ENCODE measurements at places on chromosomes 5 and 9. TPM values are rescaled to one million over a fixed set of nuclear protein-coding genes. Genes with fewer than 3 reads are reported as not detected.

GRCh38 chr5:131081913-131082488, 83.1 kb downstream of the HINT1 start:
- no peak overlapping the region for H3K27ac ChIP-seq
- no peak for DNase-seq
- H3K27me3 ChIP-seq = no peaks in the 10 kb centered on the region
- no peak overlapping the region for H3K4me3 ChIP-seq
- H3K36me3 ChIP-seq = no peaks in the 10 kb centered on the region

The CA9 gene
- total RNA-seq = 2.2 TPM

GRCh38 chr5:43172779-43173178, 19.2 kb upstream of the NIM1K start:
- no peak overlapping the region for H3K27ac ChIP-seq
- no peaks in the 10 kb centered on the region for H3K27me3 ChIP-seq
- H3K4me3 ChIP-seq = no peak overlapping the region
- DNase-seq = no peak

DNA sequence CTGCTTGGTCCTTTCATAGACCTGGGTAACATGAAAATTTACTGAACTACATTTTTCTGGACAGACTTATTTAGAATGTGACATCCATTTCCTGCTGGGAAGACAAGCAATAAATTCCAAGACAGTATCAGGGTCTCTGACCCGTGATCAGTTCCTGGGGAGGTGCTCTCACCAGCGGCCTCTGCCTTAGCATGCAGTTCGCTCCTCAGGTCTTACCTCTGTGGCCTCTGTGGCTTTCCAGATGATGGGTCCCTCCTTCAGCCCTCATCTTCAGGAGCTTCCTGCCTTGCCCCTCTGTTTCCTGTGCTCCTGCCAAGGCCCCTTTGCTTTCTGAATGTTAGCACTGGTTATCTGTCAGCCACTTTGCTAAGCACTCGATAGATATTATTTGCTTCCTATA, 66.4 kb downstream of the CMYA5 start:
- no peak overlapping the region for H3K4me3 ChIP-seq
- H3K36me3 ChIP-seq = peaks cover 15% of the 10 kb centered on the region
- no peaks in the 10 kb centered on the region for H3K27me3 ChIP-seq

DNA sequence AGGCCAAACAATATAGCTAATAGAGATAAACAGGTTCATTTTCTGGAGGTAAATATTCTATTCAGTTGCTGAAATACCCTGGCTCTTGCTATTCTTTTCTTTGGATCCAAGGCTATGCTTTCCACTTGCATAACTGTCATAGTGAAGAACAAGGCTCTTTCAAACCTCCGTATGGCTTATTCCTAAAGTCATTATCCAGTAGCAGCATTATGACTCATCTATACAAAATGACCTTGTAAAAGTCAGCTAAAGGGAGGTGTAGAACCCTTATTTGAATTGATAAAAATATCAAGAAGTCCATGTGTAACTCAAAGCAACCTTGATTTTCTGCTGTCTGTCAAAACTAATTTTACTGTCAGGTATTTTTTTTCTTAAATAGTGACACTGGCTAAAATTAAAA, 447.8 kb downstream of the PLK2 start:
- no peak for DNase-seq
- no peaks in the 10 kb centered on the region for H3K27me3 ChIP-seq
- no peaks in the 10 kb centered on the region for H3K4me1 ChIP-seq
- H3K4me3 ChIP-seq = no peak overlapping the region
- no peak overlapping the region for H3K27ac ChIP-seq

DNA sequence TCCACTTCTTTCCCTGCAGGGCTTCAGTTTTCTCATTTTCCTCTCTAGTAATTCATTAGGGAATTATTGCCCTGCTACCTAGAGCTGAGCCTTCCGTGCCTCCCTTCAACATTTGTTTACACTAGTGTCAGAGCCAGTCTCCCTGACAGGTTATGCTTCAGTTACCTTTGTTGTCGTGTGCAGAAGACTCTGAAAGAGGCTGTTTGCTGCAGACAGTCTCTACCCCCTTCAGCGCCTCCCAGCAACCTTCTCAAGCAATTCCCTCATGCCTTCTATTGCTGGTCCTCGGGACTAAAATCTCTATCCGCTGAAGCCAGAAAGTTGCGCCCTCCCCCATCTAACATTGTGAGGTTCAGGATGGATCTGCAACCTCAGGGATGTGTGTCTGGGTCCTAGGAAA, 12.8 kb downstream of the RALGPS1 start:
- H3K4me1 ChIP-seq = no peaks in the 10 kb centered on the region
- H3K4me3 ChIP-seq = no peak overlapping the region
- DNase-seq = no peak
- H3K36me3 ChIP-seq = no peaks in the 10 kb centered on the region
- H3K27me3 ChIP-seq = no peaks in the 10 kb centered on the region
- H3K27ac ChIP-seq = no peak overlapping the region

DNA sequence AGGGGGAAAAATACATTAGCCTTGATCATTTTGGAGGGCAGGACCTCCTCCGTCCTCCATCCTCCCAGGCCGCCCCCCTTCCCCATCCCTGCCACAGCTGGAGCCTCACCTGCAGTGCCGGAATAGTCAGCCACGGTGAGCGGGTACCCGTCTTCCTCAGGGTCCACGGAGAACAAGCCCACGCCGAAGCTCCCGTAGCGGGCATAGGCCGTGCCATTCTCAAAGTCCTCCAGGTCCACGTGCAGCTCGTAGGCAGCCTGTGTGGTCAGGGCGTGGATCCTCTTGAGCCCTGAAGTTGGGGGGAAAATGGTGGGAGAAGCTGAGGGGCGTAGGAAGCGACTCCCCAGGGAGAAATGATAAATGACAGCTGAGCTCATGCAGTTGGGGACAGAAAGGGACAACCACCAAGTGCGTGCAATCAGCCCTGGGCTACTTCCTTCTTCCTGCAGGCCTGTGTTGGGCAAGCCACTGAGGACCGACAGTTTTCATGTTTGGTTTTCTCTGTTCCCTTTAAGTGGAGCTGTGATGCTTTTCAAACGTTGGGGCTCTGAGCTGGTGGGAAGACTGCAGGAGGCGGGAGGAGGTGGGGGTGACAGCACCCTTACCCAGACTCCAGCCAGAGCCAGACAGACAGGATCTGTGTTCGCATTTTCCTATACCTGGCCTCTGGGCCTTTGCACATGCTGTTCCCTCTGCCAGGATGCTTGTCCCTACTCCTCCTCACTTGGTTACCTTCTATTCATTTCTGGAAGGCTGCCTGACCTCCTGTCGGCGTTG, 8.7 kb upstream of the QRFP start:
- H3K27ac ChIP-seq = no peak overlapping the region
- DNase-seq = no peak
- no peaks in the 10 kb centered on the region for H3K4me1 ChIP-seq
- H3K27me3 ChIP-seq = peaks cover 6% of the 10 kb centered on the region
- no peaks in the 10 kb centered on the region for H3K36me3 ChIP-seq

DNA sequence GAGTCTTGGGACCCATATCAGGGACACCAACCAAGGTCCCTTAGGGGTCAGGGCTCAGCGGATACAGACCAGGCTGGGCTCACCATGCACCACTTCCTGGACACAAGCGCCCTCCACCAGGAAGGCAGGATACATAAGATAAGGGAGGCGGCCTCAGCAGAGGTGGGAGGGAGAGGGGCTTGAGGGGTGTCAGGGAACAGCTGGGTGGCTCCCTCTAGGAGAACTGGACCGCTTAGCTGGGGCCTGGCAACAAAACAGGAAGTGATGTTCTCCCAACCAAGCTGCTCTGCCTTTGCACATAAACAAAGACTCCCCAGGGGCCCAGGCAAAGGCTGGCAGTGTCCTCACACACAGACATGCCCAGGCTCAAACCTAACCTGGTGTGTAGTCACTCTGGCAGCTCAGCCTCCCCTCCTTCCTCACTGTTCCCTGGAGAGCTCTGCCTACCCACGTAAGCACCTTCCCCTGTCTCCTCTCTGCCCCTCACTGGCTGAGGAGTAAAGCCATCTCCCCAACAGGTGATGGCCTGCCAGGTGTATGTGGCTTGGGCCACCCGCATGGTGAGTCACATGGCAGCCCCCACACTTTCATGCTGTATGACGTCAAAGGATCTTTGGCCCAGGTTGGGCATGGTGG, 5.8 kb upstream of the BICD2 start:
- no peaks in the 10 kb centered on the region for H3K36me3 ChIP-seq
- no peak overlapping the region for H3K4me3 ChIP-seq
- H3K4me1 ChIP-seq = peaks cover 26% of the 10 kb centered on the region
- no peak overlapping the region for H3K27ac ChIP-seq

GRCh38 chr5:143188083-143188482, 215.4 kb downstream of the NR3C1 start:
- no peak overlapping the region for H3K27ac ChIP-seq
- H3K27me3 ChIP-seq = no peaks in the 10 kb centered on the region
- no peak overlapping the region for H3K4me3 ChIP-seq
- peaks cover 23% of the 10 kb centered on the region for H3K4me1 ChIP-seq

- no peaks in the 10 kb centered on the region for H3K36me3 ChIP-seq
- H3K4me1 ChIP-seq = no peaks in the 10 kb centered on the region
- H3K27ac ChIP-seq = no peak overlapping the region
- no peak for DNase-seq
Measured at GRCh38 chr5:76046741-76047140, 36.4 kb upstream of the SV2C start.

DNA sequence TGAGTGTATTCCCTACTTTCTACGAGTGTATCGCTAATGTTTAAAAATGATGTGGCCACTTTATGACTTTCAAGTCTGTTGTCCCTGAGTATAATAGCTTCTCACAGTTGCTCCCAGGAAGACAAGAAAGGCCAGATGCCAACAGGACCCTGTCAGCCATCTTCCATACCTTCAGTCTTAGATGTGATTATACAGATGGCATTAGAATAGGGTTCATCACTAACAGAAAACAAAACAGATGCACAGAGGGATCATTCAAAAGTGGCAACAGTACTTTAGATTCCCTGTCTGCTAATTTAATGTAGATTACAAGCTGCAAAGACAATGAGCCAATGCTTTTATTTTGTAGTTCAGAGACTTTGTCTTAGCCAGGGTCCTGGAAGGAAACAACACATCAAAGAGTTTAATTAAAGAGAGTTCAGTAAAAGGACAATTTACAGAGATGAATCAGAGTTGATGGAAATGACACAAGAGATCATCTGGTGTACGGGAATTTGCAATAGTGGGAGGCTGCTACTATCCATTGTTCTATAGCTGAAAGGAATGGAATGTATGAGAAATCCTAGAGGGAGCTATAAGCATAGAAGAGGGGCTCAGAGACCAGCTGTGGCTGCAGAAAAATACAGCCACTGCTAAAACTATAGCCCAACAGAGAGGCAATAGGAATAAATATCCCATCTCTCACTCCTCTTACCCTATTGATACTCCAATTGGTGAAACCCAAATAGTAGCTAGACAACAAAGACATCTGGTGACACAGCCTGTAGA, 393.7 kb upstream of the SMC2 start:
- no peaks in the 10 kb centered on the region for H3K36me3 ChIP-seq
- H3K27me3 ChIP-seq = no peaks in the 10 kb centered on the region
- no peak overlapping the region for H3K27ac ChIP-seq
- no peak for DNase-seq
- H3K4me1 ChIP-seq = no peaks in the 10 kb centered on the region

DNA sequence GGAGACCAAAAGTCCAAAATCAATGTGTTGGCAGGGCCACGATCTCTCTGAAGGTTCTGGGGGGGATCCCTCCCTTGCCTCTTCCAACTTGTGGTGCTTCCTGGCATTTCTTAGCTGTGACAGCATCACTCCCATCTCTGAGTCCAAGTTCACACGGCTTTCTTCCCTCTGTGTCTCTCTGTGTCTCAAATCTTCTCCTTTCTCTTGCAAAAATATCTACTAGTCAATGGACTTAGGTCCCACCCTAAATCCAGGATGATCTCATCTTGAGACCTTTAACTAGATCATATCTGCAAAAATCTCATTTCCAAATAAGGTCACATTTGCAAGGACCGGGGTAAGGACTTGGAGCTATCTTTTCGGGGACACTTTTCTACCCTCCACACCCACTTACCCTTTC, 186.1 kb downstream of the HSD17B3 start:
- no peak overlapping the region for H3K4me3 ChIP-seq
- no peaks in the 10 kb centered on the region for H3K27me3 ChIP-seq
- H3K4me1 ChIP-seq = peaks cover 16% of the 10 kb centered on the region
- H3K36me3 ChIP-seq = no peaks in the 10 kb centered on the region

The PHF2 gene
- 50.5 TPM for total RNA-seq

GRCh38 chr9:129262261-129262660, 84.2 kb upstream of the IER5L start:
- DNase-seq = no peak
- H3K36me3 ChIP-seq = no peaks in the 10 kb centered on the region
- H3K4me3 ChIP-seq = no peak overlapping the region

DNA sequence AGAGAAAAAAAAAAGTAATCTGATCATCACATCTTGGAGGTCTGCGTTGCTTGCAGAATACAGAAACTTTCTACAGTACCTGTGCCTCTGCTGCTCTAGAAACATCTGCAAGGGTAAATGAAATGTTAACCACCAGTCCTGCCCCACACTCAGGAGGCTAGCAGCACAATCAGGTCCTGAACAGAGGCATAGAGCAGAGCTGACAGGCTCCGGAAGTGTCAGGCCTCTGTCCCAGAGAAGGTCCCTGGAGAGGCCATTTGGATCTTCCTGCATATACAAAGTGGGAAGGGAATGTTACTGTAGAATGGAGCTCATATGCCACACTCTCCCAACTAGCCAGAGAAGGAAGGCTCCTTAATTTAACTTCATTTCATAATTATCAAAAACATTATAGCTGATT, 7.2 kb downstream of the NRG2 start:
- peak overlapping the region; percentile 36 for H3K27ac ChIP-seq
- no peak overlapping the region for H3K4me3 ChIP-seq
- no peaks in the 10 kb centered on the region for H3K36me3 ChIP-seq
- H3K4me1 ChIP-seq = peaks cover 38% of the 10 kb centered on the region

GRCh38 chr5:61306531-61307131, 25.4 kb upstream of the ZSWIM6 start:
- DNase-seq = no peak
- H3K4me3 ChIP-seq = no peak overlapping the region
- H3K36me3 ChIP-seq = no peaks in the 10 kb centered on the region
- no peaks in the 10 kb centered on the region for H3K27me3 ChIP-seq
- H3K27ac ChIP-seq = no peak overlapping the region

DNA sequence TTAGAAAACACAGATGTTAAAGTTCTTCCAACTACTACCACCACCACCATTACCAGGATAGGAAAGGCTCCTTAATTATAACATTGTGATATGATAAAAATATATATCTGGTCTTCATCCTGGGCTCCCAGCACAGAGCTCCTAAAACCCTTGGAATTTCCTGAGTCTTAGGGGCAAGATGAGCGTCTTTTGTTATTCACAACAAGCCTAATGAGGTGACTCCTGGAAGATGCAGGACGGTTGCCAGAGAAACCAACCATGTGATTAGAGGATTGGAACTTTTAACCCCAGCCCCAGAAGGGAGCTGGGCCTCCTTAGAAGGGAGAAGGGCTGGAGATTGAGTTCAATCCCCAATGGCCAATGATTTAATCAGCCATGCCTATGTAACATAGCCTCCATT, 148.0 kb upstream of the ADRA1B start:
- no peak overlapping the region for H3K4me3 ChIP-seq
- peaks cover 17% of the 10 kb centered on the region for H3K4me1 ChIP-seq
- no peak for DNase-seq
- no peaks in the 10 kb centered on the region for H3K36me3 ChIP-seq

The NEUROG1 gene
- total RNA-seq = not detected

All from esophagus muscularis mucosa (tissue), 4 donors.